ENCODE measurements at places on chromosomes 12 and 14. TPM values are rescaled to one million over a fixed set of nuclear protein-coding genes. Genes with fewer than 3 reads are reported as not detected.

Gene VTI1B
- 46.5 TPM for total RNA-seq

Gene SMCO2
- not detected for total RNA-seq

Gene C1R
- total RNA-seq: 259 TPM

Gene KRT2
- total RNA-seq: 1,484 TPM

Gene B4GALNT3
- total RNA-seq: 54.8 TPM

Gene BTBD7
- total RNA-seq: 31.0 TPM

Gene VDR
- 42.1 TPM for total RNA-seq

Gene RABGGTA
- total RNA-seq: 44.8 TPM

Gene MUCL1
- 114 TPM for total RNA-seq

Gene TOX4
- total RNA-seq: 69.8 TPM

Gene CBLN3
- 0.76 TPM for total RNA-seq

DNA sequence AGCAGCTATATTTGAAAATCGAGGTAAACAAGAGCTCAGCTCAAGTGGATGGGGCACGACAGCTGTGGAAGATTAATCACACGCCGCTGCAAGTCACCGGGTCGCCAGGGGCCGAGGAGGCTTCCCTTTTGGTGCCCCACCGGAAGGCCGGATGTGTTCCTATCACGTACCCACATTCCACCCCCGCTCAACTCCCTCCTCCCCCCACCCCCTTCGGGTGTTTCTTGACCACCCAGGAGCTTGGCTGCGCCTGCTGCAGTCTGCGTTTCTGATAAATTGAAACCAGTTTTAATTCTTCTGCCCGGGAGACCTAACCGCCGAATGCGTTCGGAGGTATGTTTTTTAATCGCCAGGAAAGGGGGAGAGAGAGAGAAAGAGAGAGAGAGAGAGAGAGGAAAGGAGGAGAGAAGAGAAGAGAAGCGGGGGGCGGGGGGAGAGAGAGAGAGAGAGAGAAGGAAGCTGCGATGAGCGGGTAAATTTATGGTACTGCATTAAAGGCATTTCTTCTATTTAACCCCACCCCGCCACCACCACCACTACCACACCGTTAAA is 1.8 kb downstream of the SLC8A3 start:
- no peak for DNase-seq

DNA sequence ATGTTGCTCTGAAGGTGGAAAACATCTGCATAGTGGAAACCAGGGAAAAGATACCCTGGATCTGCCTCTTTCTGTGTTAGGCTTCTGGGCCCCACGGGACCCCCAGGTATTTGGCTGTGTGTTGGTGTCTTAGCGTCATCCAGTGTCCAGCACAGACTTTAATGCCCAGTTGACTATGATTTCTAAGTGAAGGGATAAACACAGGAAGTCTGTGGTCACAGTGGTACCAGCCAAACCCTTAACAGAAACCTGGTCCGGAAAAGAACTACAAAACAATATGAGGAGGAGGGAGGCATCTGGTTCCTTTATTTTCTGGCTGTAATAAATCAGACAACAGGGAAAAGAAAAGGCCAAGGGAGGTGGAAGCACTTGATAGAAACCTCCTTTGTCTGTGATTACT is 56.4 kb downstream of the CMKLR1 start:
- DNase-seq: peak; percentile 50

GRCh38 chr14:74267588-74267987 is 28.3 kb downstream of the VSX2 start:
- no peak for DNase-seq

- DNase-seq: no peak
Observed at GRCh38 chr12:9991876-9992275, 7.0 kb downstream of the CLEC1B start.

DNA sequence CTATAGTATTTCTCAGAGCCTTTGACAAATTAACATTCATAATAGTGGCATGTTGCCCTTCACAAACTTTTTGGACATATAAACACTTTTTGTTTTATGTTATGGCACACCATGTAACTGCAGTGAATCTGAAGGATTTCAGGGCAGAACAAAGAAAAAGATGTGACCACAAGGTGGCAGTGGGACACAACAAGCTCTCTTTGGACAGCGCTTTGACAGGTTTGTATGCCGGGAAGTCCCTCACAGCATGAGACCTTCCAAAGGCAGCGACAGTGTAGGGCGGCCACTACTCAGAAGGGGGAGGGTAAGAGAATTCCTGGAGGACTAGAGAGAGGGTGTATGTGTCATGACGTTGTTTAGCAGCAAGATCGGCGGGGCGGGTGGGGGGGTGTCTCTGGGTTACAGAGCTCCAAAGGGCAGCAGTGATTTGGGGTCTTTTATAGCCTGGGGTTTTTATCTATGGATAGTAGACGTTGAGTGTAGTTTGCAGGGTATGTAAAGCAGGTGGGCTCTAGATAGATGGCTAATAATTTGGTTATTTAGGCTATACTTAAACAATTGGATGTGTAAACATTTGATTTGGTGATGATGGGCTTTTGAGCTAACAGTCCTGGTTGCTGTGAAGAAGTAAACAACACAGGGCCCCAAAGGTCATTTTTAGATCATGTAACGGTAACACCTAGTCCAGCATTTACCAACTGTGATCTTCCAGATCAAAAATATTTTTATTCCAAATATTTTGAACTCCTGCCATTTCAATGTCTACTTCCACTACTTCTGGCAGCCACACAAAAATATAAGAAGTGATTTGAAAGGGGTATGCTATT is 22.9 kb downstream of the ETFBKMT start:
- no peak for DNase-seq

DNA sequence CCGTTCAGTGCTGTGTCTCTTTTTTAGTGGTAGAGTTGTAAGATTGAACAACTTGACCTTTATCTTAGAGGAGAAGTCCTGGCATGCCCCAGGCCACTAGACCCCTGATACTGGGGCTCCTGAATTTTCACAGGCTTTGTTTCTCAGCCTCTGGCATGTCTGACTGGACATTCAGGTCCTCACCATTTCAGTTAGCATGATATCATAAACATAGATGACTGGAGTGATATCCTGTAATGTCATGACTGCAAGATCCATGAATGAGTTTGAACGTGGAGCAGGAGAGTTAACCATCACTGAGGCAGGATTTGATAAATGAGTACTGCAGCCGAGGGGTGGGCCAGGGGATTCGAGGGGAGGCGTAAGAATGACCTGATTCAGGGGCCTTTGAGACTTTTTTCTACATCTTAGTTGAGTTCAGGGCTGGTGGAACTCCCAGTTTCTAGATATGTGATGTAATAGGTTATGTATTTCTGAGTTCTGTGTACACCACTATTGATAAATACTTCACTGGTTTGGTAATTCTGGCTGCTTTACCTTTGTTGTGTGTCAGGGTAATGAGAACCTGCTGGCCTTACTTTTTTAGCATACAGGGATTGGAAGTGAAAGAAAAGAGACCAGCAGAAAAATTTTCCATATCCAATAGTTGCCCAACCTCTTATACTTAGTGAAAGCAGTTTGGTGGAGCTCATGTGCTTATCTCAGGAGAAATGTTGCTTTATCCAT is 217.0 kb downstream of the SYNE2 start:
- DNase-seq: no peak

- no peak for DNase-seq
Observed at GRCh38 chr14:34223373-34224148, 238.5 kb downstream of the SPTSSA start.

DNA sequence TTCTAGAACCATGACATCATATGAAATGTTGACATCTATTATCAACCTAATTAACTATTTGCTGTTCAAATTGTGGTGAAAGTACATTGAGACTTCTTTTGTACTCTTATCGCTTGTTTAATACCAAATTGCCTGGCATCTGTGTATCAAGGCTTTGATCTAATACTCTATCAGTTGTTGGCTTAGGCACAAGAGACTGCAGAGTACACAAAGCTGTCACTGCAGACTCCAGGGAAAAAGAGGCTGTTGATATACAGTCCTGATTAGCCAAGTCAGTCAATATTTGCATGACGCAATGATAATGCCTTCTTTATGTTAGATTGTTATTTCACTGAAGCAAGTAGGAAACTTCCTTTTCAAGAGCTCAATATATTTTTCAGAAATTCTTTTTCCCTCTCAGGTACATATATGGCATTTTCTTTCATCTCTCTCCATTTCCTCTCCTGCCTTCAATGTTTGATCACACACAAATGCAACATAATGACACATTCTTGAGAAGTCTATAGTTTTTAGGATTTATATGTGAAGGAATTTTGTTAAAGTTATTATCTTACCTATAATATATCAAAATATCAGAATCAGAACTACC is 32.3 kb upstream of the PTCSC3 start:
- DNase-seq: no peak

- no peak for DNase-seq
Observed at GRCh38 chr12:63849106-63849620, 4.7 kb downstream of the SRGAP1 start.

GRCh38 chr12:111010916-111011657 is 90.7 kb upstream of the MYL2 start:
- no peak for DNase-seq

- no peak for DNase-seq
Observed at GRCh38 chr14:100288382-100289185, 17.7 kb downstream of the SLC25A29 start.

GRCh38 chr12:121939186-121939585 is 20.8 kb downstream of the CFAP251 start:
- no peak for DNase-seq

DNA sequence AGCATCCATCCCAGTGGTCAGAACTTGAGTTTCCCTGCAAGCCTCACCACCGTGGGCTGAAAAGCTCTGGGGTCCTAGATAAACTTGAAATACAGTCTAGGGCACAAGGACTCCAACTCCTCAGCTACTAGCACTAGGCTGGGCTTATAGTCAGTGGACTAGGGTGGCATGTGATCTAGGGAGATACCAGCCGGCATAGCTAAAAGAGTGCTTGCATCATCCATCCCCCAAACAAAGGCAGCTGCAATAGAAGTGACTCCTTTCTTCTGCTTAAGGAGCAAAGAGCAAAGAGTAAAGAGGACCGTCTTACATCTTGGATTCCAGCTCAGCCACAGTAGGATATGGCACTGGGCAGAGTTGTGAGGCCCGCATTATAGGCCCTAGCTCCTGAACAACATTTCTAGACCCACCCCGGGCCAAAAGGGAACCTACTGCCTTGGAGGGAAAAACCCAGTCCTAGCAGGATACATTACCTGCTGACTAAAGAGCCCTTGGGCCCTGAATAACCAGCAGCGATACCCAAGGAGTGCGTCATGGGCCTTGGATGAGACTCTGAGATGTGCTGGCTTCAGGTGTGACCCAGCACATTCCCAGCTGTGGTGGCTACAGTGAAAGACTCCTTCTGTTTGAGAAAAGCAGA is 17.9 kb upstream of the SOS2 start:
- no peak for DNase-seq

DNA sequence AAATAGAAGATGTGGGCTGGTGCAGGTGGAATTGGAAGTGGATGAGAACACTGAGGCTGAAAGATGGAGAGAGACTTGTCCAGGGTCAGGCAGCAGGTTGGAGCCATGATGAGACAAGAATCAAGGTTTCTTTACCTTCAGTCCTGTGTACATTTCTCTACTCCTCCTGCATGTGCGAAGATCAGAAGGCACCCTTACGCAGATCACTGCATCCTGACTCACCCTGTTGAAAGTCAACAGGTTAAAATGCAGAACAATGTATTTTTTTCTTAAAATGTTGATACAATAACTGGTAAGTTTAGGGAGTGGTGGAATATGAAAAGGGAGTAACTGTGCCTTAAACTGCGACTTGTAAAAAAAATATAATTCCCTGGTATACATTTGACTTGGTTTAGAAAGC is 47.8 kb downstream of the TESPA1 start:
- no peak for DNase-seq

- DNase-seq: no peak
Observed at GRCh38 chr12:16453319-16453718, 105.9 kb downstream of the MGST1 start.

DNA sequence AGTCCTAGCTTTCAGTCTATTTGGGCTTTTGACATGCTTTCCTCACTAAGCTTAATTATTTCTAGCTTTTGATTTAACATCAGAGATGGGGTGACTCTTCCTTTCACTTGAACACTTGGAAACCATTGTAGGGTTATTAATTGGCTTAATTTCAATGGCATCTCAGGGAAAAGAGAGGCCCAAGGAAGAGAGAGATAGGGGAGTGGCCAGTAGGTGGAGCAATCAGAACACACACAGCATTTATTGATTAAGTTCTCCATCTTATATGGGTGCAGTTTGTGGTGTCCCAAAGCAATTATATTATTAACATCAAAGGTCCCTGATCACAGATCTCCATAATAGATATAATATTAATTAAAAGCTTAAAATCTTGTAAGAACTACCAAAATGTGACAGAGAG is 1466.1 kb upstream of the SEL1L start:
- no peak for DNase-seq

DNA sequence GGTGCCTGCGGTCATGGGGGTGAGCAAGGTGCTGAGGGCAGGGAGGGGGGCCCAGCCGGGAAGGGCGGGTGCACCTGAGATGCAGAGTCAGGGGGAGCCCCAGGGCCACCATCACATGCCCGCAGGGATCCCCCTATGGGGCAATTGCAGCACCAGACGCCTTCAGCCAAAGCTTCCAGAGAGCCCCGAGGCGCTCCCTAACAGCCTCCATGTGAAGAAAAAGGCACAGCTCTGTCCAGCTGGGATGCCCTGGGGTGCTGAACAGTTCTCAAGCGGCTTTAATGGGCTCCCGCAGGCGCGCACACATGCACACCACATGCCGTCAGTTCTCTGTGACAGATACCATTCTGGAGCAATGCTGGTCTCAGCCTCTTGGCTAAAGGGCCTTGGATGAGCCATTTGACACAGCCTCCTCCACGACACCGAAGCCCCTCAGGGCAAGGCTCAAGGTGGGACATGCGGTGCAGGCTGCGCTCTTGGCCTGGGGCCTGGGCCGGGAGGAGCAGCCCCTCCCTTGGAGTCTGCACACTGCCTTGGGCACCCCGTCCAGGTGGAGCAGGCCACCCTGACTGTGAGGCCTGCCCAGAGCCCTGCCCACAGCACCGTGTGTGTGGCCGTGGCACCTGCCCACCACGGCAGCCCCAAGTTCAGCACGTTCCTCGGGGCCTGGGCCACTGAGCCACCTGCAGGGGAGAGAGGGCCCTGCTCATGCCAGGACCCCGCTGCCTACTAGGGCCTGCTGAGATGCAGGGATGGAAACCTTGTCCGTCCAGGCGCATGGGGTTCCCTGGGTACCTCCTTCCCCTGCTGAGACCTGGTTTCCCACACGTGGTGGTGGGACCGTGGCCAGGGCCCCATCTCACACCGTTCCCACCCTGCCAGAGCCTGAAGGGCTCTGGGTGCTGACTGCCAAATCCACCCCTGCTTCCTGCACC is 7.7 kb downstream of the XRCC3 start:
- DNase-seq: no peak

All from lower leg skin (tissue), 4 donors.